Activated T-cell treated with anti-CD3 and anti-CD28 coated beads, Interleukin-2, amount 50 U/mL, for 72 hours (primary cell): ENCODE measurements at places on chromosomes 1 and 21.

DNA sequence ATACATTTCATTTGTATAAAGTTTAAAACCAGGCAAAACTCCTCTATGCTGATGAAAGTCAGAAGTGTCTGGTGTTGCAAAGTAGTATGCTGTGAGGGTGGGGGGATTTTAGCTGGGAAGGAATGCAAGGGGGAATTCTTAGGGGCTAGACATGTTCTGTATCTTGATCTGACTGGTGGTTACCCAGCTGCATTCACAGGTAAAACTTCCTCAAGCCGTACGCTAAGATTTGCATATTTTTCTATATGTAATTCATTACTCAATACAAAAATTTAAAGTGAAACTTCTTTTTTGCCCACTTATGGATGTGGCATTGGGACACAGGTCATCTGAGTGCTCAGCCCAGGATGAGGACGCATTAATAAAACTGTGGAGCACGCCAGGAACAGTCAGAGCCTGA is 323.3 kb downstream of the PAPPA2 start:
- no peak for DNase-seq

- DNase-seq, result no peak
Measured at GRCh38 chr21:27622631-27623030, 655.7 kb upstream of the ADAMTS5 start.

- DNase-seq, result no peak
Measured at GRCh38 chr1:23426828-23427227, 2.3 kb upstream of the TCEA3 start.

GRCh38 chr1:73778471-73778870 is 419.5 kb downstream of the LRRIQ3 start:
- DNase-seq, result no peak

GRCh38 chr1:30872033-30872947 is 36.3 kb downstream of the SDC3 start:
- no peak for DNase-seq

DNA sequence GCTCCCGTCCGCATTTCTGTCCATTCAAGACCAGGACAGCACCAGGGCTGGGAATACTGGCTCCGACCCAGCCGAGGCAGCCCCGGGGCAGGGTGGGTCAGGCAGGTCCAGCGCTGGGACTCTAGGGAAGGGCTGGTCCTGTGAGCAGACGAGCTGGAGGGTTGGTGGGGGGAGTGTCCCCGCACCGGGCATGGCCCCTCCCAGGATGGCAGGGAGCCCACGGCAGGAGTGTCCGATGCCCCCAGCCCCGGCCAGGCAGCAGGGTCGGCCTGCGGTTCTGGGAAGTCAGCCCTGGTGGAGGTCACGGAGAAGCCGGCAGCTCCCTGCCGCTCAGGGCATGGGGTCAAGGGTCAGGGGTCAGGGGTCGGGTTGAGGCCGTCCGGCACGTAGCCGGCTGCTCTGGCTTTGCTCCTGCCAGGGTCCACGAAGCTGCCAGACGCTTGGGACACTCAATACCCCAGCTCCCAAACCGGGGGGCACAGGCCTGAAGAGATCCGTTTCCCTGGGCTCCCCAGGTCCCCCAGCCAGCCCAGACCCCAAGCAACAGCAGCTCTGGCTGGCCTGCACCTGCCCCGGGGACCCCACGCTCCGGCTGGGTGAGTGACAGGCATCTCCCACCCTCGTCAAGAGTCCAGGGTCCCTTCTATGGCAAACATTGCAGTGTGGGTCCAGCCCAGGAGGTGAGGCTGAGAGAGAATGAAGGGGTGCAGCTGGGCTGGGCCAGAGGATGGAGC is 6.7 kb downstream of the C1QTNF12 start:
- no peak for DNase-seq

DNA sequence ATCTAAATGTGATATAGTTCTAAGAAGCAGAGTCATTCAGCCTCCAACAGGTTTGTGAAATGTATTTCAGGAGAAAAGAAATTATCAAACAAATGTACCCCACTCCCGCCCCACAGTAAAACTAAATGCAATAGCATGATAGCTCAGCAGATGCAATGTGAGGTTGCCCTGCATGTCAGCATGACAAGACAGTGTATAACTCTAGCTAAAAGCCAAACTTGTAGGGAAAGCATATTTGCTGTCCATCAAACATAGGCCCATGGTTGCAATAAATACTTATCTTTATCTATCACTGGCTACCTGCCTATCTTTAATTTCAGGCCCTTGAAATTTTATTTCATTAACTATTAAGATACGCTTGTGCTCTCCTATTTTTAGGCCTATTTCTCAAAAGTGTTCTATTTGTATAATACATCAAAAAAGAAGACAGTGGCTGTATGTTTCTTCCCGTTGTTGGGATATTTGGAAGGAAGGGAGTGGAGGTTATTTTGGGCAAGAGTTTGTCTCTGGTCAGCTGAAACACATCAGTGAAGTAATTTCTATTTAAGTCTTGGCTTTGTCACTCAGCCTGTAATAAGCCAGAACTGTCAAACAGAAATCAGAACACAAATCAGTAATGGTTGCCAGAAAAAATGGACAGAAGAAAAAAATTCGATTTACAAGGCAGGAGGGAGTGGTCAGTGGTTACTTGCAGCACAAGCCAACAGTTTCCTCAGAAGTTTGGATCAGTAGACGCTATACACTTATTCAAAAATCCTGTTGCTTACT is 307.4 kb upstream of the ADGRL2 start:
- no peak for DNase-seq

GRCh38 chr1:168755800-168756418 is 26.9 kb upstream of the DPT start:
- DNase-seq, result no peak
